Transverse colon (tissue), 4 donors: ENCODE measurements at places on chromosomes 4 and X. TPM values are rescaled to one million over a fixed set of nuclear protein-coding genes. Genes with fewer than 3 reads are reported as not detected.

DNA sequence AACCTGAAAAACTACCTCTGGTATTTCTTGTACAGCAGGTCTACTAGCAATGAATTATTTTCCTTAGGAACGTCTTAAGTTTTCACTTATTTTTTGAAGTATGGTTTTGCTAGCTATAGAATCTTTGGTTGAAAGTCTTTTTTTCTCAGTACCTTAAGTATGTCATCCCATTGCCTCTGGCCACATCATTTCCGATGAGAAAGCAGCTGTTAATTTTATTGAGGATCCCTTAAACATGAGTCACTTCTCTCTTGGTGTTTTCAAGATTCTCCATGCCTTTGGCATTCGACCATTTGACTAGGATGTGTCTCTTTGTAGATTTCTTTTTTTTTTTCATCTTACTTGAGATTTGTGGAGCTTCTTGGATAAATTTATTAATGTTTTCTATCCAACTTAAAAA is 803.8 kb upstream of the AMOT start:
- no peaks in the 10 kb centered on the region for H3K27me3 ChIP-seq
- H3K36me3 ChIP-seq: no peaks in the 10 kb centered on the region
- no peaks in the 10 kb centered on the region for H3K4me1 ChIP-seq
- no peak overlapping the region for H3K27ac ChIP-seq

The SASH3 gene
- 5.6 TPM for total RNA-seq

DNA sequence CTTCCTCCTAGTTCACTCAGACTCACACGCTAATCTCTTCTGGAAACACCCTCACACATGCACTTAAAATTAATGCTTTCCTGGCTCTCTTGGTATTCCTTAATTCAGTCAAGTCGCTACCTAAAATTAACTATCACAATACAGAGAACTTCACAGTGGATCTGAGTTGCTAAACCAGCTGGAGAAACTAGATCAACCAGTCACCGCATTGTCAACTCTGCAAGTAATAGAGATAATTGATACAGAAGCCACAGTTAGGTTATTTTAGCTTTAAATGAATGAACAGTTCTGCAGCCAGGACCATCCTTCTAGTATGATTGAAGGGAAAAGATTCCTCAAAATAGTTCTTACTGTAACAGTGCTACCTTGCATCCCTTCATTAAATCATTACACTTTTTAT is 6.0 kb upstream of the TBC1D9 start:
- H3K4me1 ChIP-seq: no peaks in the 10 kb centered on the region
- no peak overlapping the region for H3K4me3 ChIP-seq
- no peak for DNase-seq
- no peaks in the 10 kb centered on the region for H3K27me3 ChIP-seq
- no peaks in the 10 kb centered on the region for H3K36me3 ChIP-seq

GRCh38 chr4:37388681-37389365 is 144.3 kb downstream of the NWD2 start:
- no peak for DNase-seq
- H3K27ac ChIP-seq: no peak overlapping the region
- H3K4me1 ChIP-seq: no peaks in the 10 kb centered on the region
- H3K4me3 ChIP-seq: no peak overlapping the region

DNA sequence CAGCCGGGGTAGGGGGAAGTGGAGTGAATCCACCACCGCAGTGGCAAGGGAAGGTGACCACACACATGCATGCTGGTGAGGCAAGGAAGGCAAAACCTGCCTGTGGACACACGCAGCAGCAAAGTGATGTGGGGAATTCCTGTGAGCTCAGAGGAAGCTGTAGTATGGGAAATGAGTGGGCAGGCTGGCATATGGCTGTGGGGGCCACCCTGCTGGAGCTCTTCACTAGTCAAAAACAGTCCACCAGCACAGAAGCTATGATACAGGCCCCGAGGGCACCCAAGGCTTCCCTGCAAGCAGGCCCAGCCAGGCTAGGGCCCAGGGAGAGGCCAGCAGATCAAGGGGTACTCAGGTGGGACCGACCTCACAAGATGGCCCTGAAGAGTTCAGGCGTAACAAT is 239.1 kb downstream of the CHM start:
- no peaks in the 10 kb centered on the region for H3K4me1 ChIP-seq
- DNase-seq: no peak
- H3K4me3 ChIP-seq: no peak overlapping the region
- no peak overlapping the region for H3K27ac ChIP-seq
- H3K36me3 ChIP-seq: no peaks in the 10 kb centered on the region
- H3K27me3 ChIP-seq: no peaks in the 10 kb centered on the region

DNA sequence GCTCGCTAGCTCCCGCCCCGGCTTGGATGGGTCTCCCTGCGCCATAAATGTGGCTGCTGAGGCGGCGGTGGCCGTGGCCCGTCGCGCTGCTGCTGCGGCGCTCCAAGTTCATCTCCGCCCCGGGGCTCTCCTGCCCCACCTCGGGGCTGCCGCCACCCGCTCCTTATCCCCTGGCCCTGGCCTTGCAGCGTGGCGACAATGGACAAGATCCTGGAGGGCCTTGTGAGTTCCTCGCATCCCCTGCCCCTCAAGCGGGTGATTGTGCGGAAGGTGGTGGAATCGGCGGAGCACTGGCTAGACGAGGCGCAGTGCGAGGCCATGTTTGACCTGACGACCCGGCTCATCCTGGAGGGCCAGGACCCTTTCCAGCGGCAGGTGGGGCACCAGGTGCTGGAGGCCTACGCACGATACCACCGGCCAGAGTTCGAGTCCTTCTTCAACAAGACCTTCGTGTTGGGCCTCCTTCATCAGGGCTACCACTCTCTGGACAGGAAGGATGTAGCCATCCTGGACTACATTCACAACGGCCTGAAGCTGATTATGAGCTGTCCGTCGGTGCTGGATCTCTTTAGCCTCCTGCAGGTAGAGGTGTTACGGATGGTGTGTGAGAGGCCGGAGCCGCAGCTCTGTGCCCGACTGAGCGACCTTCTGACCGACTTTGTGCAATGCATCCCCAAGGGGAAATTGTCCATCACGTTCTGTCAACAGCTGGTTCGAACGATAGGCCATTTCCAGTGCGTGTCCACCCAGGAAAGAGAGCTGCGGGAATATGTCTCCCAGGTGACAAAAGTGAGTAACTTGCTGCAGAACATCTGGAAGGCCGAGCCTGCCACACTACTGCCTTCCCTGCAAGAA is 763 bp downstream of the USP38 start:
- no peaks in the 10 kb centered on the region for H3K27me3 ChIP-seq
- H3K36me3 ChIP-seq: no peaks in the 10 kb centered on the region
- H3K4me3 ChIP-seq: peak overlapping the region; percentile 91
- peak overlapping the region; percentile 96 for H3K27ac ChIP-seq
- H3K4me1 ChIP-seq: peaks cover 36% of the 10 kb centered on the region
- DNase-seq: peak; percentile 16

- no peaks in the 10 kb centered on the region for H3K4me1 ChIP-seq
- H3K27ac ChIP-seq: no peak overlapping the region
- DNase-seq: no peak
- H3K36me3 ChIP-seq: no peaks in the 10 kb centered on the region
- H3K27me3 ChIP-seq: no peaks in the 10 kb centered on the region
- no peak overlapping the region for H3K4me3 ChIP-seq
Measured at GRCh38 chr4:82053396-82053795, 320.4 kb downstream of the HNRNPD start.

DNA sequence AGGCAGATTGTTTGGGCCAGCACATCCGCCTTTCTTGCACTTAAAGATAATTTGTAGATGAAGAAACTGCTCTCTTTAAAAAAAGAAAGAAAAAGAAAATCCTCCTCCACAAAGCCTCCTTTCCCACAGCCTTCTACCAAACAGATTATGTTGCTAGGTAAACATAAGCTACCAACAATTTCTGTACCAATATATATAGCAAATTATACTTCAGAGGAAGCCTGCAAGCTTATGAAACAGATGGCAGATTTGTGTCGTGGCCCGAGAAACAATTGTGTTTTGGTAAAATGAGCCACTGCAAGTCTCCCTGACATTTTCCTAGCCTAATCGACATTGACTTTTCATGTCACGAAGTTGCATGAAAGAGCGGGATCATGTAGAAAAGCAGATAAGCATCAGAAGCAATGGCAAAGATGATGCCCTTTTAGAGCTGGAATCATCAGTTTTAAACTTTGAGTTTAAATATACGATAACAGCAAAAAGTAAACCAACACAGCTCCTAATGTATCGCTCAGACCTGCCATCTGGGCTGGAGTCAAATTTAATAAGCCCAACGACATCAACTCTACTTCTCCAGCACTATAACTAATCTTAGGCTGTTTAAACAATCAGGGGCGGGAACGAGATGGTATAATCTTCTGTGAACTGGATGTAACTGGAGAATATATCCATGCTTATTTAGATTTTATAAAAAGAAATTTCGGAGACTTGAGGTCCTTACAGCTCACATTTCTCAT is 94.9 kb upstream of the PLAC1 start:
- DNase-seq: no peak
- no peaks in the 10 kb centered on the region for H3K4me1 ChIP-seq
- no peaks in the 10 kb centered on the region for H3K27me3 ChIP-seq
- H3K4me3 ChIP-seq: no peak overlapping the region

GRCh38 chrX:10168226-10168625 is 11.5 kb downstream of the CLCN4 start:
- no peak overlapping the region for H3K4me3 ChIP-seq
- H3K27ac ChIP-seq: no peak overlapping the region
- no peaks in the 10 kb centered on the region for H3K4me1 ChIP-seq
- no peak for DNase-seq

The RHOXF1 gene
- 10.8 TPM for total RNA-seq

The HSD17B13 gene
- not detected for total RNA-seq

The HTN1 gene
- not detected for total RNA-seq

The MAOA gene
- total RNA-seq: 104 TPM

- H3K27ac ChIP-seq: no peak overlapping the region
- no peak for DNase-seq
- H3K4me1 ChIP-seq: no peaks in the 10 kb centered on the region
Measured at GRCh38 chr4:183848805-183849204, 56.3 kb upstream of the STOX2 start.

DNA sequence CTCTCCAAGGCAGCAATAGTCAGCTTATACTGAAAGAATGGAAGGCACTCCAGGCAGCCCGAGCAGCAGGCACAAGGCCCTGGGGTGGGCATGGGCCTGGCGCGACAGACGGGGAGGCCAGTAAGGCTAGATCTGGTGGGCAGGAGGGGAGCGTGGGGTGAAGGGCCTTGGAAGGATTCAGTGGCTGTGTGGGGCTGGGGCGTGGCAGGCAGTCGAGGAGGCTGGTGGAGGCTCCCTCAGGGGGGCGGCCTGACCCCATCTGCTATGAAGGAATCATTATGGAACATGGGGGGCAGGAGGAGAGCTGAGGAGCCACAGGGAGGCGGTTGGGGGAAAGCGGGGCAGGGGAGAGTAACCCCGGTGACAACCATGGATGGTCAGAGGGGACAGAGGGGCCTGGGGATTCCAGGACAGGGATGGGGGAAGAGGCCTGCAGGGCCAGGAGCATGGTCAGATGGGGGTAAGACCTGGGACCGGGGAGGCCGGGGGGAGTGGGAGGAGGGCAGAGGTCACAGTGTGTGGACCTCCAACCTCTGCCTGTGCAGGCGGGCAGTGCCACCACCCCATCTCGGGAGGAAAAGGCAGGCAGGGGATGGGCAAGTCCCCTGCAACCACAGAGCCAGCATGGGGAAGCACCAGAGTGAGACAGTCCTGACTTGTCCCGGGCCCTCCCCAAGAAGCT is 70.3 kb downstream of the ACOX3 start:
- DNase-seq: no peak
- no peak overlapping the region for H3K27ac ChIP-seq
- H3K36me3 ChIP-seq: no peaks in the 10 kb centered on the region
- H3K4me1 ChIP-seq: no peaks in the 10 kb centered on the region
- H3K4me3 ChIP-seq: no peak overlapping the region

The GALNTL6 gene
- total RNA-seq: not detected

- H3K27ac ChIP-seq: no peak overlapping the region
- no peak overlapping the region for H3K4me3 ChIP-seq
- no peak for DNase-seq
- H3K36me3 ChIP-seq: no peaks in the 10 kb centered on the region
- H3K4me1 ChIP-seq: no peaks in the 10 kb centered on the region
Measured at GRCh38 chr4:105093975-105094374, 52.7 kb upstream of the TET2 start.

The XK gene
- 43.0 TPM for total RNA-seq

The NXF2B gene
- not detected for total RNA-seq

GRCh38 chr4:105472871-105473323 is 965 bp downstream of the PPA2 start:
- H3K27me3 ChIP-seq: no peaks in the 10 kb centered on the region
- H3K4me1 ChIP-seq: peaks cover 23% of the 10 kb centered on the region
- DNase-seq: no peak

GRCh38 chr4:153521999-153522801 is 56.0 kb downstream of the TMEM131L start:
- DNase-seq: no peak
- H3K36me3 ChIP-seq: no peaks in the 10 kb centered on the region
- no peak overlapping the region for H3K4me3 ChIP-seq
- H3K27ac ChIP-seq: peak overlapping the region; percentile 10
- H3K4me1 ChIP-seq: peaks cover 32% of the 10 kb centered on the region

The PARM1 gene
- total RNA-seq: 183 TPM

The CLNK gene
- not detected for total RNA-seq

The KLHL8 gene
- total RNA-seq: 14.5 TPM

GRCh38 chr4:136528131-136528530 is 1004.2 kb downstream of the PCDH18 start:
- DNase-seq: no peak
- no peak overlapping the region for H3K4me3 ChIP-seq
- H3K36me3 ChIP-seq: no peaks in the 10 kb centered on the region
- no peaks in the 10 kb centered on the region for H3K4me1 ChIP-seq
- no peaks in the 10 kb centered on the region for H3K27me3 ChIP-seq
- no peak overlapping the region for H3K27ac ChIP-seq

The PLA2G12A gene
- total RNA-seq: 42.6 TPM

The MSANTD1 gene
- 0.80 TPM for total RNA-seq

The IL1RAPL1 gene
- total RNA-seq: not detected

- peak overlapping the region; percentile 63 for H3K27ac ChIP-seq
- peaks cover 43% of the 10 kb centered on the region for H3K4me1 ChIP-seq
- no peak overlapping the region for H3K4me3 ChIP-seq
- H3K27me3 ChIP-seq: no peaks in the 10 kb centered on the region
Measured at GRCh38 chr4:83626245-83626836, 90.4 kb downstream of the GPAT3 start.

DNA sequence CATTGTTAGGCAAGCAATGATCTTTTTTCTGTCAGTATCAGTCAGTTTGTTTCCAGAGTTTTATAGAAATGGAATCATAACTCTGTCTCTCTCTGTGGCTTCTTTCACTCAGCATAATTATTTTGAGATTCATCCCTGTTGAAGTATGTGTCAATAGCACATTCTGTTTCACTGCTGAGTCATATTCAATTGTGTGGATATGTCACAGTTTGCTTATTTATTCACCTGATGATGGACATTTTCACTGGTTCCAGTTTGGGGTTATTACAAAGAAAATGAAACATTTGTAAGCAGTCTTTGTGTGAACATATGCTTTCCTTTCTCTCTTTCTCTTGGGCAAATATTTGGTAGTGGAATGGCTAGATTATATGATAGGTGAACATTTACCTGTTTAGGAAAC is 10.2 kb upstream of the ZNF718 start:
- H3K36me3 ChIP-seq: no peaks in the 10 kb centered on the region
- H3K27ac ChIP-seq: no peak overlapping the region
- no peak for DNase-seq
- peaks cover 13% of the 10 kb centered on the region for H3K27me3 ChIP-seq
- no peak overlapping the region for H3K4me3 ChIP-seq
- no peaks in the 10 kb centered on the region for H3K4me1 ChIP-seq
